NCI-H2171 treated with DMSO at 0.1 percent for 48 hours (cell line): ENCODE measurements at places on chromosomes 11 and 22.

GRCh38 chr11:34425867-34426266 lies 12.9 kb upstream of the CAT start:
- no peak for DNase-seq

GRCh38 chr11:113796663-113797259 lies 17.2 kb downstream of the CLDN25 start:
- peak; percentile 70 for DNase-seq

GRCh38 chr11:74010306-74011300 lies 1.7 kb upstream of the UCP3 start:
- no peak for DNase-seq

GRCh38 chr22:29003975-29004646 lies 57.5 kb downstream of the C22orf31 start:
- DNase-seq, result peak; percentile 67

DNA sequence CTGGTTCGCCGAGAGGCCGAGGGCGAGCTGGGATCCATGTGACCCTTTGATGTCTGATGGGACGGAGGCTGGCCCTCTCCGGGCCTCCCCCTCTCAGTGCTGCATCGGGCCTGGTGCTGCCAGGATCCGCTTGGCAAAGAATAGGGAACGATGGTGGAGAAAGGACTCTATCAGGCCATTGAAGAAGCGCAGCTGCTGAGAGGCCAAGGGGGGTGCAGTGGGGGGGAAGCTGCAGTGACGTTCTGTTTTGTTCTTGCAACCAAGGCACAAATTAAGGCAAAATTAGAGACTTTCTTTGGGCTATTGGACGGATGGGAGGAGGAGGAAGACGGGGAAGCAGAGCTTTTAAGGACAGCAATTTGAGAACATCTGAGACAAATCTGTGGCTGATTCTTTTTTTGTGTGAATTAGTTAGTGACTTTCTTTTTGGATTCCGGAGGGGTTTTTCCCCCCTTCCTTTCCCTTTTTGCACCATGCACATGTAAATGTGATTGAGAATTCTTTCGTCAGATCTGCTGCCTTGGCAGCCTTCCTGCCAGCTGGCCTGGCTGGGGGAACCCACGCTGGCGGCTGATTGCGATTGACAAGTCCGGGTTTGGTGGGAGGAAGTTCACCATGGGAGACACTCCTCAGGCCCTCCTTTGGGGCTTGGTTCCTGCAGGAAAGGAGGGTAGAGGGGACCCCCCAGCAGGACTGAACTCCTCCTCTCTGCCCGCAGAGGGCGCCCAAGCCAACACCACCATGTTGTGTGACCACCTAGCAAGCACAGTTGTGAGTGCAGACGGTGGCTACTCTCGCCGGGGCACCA lies 214.6 kb downstream of the NTM start:
- no peak for DNase-seq

- no peak for DNase-seq
Measured at GRCh38 chr11:32232516-32232915, 141.6 kb downstream of the RCN1 start.

DNA sequence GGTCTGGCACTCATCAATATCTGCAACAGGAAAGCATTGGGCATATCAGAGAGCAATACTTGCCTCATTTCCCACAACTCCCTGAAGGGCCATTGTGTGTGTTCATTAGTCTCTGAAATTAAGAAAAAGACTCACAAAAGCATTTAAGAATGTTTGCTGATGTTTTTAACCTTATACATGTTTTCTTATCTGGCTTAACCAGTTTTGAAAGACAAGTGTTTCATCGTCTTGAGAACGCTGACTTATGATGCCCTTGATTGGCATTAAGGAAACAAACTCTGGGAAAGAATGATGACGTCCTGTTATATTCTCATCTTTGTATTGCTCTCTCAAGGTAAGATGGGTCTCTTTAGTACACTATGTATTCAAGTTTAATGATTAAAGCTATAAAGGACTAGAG lies 32.0 kb downstream of the SCUBE2 start:
- DNase-seq, result no peak

- no peak for DNase-seq
Measured at GRCh38 chr22:49992921-49993648, 19.5 kb downstream of the IL17REL start.

DNA sequence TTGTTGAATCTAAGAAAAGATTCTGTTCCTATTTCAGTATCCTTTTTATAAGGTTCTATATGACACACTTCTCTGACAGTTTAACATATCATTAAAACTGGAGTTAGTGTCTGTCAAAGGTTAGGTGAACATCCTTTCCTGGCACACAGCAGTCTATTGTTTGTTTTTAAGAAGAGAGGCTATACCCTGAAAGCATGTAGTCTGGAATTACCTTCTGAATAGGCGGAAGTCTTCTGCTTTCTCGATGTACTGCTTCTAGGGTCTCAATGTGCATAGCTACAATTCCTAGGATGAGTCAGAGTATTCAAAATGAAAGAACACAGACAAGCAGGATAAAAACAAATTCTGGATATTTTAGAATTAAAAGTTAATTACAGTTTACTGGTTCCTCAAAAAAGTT lies 188.6 kb downstream of the SWAP70 start:
- no peak for DNase-seq

DNA sequence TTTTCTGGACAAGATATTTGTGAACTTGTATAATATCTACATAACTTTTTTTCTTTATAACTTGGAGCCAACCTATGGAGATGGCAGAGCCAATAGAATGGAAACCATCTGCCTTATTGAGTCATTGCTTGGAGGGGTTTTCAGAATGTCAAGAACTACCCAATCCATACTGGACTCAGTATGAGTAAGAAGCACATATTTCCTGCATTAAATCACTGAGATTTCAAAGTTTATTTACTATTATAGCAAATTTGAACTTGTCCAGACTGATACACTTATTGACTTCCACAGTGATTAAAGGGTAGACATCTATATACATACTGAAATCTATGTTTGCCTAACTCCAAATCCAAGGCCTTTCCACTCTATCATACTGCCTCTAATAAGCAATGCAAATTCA lies 704.0 kb downstream of the KCNA4 start:
- no peak for DNase-seq

- DNase-seq, result no peak
Measured at GRCh38 chr11:92885600-92885999, 83.9 kb upstream of the MTNR1B start.

DNA sequence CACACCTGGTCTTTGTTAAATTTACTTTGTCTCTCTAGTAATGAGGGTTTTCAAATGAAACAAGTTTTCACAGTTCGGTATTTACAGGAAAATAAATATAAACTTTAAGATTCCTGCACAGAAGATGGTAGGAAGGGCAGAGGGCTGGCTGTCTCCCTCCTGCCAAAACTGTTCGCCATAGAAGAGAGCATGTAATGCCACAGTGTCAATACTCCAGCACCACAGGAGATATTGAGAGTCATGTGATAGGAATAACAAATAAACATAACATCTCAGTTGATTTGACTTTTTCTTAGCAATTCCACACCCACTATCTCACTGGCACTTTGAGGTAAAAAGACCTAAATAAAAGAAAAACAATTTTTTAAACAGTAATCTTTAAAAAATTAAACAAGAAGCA lies 100.9 kb downstream of the MRTFA start:
- no peak for DNase-seq

- no peak for DNase-seq
Measured at GRCh38 chr22:43292630-43293018, 50.5 kb downstream of the SCUBE1 start.

DNA sequence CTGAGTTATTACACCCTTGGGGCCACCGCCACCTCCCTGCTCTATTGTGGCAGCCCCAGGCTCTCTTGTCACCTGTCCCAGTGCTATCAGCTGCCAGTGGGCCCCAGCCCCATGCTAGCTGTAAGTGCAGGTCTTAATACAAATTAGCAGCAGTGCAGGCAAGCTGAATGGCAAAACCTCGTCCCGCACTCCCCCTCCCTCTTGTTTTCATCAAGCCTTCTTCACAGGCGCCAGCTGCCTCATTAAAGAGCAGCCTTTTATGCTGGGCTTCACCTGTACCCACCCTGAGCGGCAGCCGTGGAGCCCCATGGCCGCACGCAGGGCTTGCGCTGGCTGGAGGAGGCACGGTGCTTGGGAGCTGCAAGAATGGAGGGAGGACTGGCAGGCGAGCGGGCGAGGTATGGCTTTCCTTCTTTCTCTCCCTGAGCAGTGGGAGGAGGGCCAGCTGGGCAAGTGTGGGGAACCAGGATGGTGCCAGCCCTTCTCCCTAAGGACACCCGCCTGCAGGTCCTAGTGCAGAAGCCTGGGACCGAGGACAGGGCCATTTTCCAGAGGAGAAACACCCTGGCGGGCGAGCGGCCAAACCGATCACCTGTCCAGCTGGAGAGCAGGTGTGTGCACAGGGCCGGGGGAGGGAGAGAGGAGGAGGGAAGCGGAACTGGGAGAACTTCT lies 70.7 kb downstream of the FLI1 start:
- no peak for DNase-seq

DNA sequence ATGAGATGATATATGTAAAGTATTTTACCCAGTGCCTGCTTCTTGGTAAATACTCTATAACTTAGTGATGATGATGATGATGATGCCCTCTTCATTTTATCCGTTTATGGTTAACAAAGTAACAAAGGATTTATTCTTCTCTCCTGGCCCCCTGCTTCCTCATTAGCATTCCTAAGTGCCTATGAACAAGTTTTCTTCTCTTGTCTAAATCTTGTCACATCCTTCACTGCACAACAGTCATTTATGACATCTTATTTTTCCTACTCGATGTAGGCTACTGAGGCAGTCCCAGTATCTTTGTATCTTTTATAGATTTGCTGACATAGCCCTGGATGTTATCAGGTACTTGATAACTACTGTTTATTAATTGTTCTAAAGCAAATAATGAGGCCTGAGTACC lies 754.4 kb upstream of the ARHGAP42 start:
- no peak for DNase-seq

- DNase-seq, result no peak
Measured at GRCh38 chr11:67628710-67629385, 889 bp downstream of the NUDT8 start.

GRCh38 chr11:65810046-65810868 lies 23.4 kb downstream of the OVOL1 start:
- peak; percentile 17 for DNase-seq

GRCh38 chr11:126358763-126359160 lies 3.3 kb downstream of the ST3GAL4 start:
- no peak for DNase-seq
